NCI-H446 (cell line): ENCODE measurements at places on chromosomes 5 and 9.

- DNase-seq = no peak
Observed at GRCh38 chr5:110590187-110590586, 136.3 kb downstream of the TMEM232 start.

GRCh38 chr5:83718195-83718825 is 2.3 kb downstream of the HAPLN1 start:
- DNase-seq = peak; percentile 86

DNA sequence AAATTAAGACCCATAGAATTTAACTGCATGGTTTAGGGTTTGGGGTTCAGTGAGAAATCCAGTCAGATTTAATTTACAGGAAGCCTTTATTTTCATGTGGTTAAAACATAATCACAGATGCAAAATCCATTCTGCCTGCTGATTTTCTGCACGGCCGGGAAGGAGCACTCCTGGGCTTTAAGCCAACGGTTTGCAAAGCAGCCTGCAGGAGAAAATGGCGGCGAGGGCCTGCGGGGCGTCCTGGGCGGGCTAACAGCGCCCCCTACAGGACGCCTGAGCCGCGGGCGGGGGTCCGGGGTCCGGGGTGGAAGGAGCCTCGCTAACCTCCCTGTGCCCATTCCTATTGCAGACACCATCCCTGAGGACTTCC is 47.6 kb downstream of the THBS4 start:
- DNase-seq = peak; percentile 69

DNA sequence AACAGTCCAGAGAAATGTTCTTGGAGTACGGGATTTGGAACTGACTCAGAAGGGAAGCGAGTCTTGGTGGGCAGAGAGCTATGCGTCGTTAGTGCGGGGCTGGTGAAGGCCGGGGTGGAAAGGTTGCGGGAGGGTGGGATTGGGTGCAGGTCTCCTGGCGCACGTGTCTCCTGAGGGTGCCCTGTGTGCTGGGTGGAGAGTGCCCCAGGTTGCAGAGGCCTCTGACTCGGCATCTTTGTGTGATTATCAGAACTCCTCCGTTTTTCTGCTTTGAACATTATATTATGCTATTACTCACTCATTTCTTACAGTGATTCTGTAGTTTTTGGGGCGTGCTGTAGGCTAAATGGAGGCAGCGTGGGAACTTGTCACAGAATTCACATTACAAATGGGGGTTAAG is 11.4 kb downstream of the CEP72 start:
- no peak for DNase-seq

- DNase-seq = no peak
Observed at GRCh38 chr9:28264368-28264767, 691.1 kb upstream of the C9orf72 start.

GRCh38 chr9:90803860-90804593 is 2.4 kb downstream of the SYK start:
- DNase-seq = no peak

- DNase-seq = no peak
Observed at GRCh38 chr9:129783516-129784361, 19.2 kb upstream of the TOR1B start.

- DNase-seq = no peak
Observed at GRCh38 chr5:14937254-14937653, 65.7 kb upstream of the ANKH start.

DNA sequence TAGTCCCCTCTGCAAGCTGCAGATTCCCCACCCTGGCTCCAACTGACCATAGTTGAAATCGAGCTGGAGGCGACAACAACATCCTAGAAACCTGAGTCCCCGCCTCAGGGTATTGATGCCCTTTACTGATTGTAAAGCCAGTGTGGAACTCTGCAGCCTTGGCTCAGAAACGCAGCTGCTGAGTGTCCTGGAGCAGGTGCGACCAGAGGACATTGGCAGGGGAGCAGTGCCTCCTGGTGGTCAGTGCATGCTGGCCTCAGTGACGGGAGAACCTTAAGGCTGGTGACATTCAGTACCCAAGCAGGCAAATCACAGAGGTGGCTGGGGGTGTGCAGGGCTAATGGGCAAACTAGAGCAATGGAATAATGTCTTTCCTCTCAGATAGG is 20.4 kb upstream of the ZNF354B start:
- no peak for DNase-seq

GRCh38 chr9:98226516-98226915 is 28.9 kb downstream of the TBC1D2 start:
- DNase-seq = no peak

DNA sequence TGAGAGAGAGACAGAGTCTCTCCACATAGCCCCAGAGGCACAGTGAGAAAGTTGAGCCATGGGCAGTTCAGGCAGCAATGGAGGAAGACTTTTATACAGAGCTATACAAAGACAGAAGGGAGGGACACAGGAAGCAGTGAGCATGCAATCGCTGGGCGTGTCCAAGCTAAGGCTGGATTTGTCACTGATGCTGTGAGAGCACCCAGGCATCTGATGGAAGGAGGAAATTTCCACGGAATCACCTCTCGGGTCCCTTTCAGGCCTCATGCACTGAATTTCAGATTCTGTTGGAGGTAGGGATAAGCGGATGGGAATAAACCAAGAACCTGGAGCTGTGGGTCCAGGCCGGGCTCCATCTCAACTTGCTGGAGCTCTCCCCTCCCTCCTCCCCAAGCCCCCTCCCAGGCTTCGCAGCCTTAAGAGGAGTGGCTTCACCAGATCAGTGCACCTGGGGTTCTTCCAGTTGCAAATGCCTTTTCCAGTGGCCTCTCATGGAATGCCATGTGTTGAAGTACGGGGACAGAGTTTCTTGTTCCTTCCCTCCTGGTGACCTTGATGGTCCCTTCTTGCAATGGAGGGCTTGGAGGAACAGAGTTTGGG is 114.8 kb upstream of the ALDH1B1 start:
- no peak for DNase-seq

DNA sequence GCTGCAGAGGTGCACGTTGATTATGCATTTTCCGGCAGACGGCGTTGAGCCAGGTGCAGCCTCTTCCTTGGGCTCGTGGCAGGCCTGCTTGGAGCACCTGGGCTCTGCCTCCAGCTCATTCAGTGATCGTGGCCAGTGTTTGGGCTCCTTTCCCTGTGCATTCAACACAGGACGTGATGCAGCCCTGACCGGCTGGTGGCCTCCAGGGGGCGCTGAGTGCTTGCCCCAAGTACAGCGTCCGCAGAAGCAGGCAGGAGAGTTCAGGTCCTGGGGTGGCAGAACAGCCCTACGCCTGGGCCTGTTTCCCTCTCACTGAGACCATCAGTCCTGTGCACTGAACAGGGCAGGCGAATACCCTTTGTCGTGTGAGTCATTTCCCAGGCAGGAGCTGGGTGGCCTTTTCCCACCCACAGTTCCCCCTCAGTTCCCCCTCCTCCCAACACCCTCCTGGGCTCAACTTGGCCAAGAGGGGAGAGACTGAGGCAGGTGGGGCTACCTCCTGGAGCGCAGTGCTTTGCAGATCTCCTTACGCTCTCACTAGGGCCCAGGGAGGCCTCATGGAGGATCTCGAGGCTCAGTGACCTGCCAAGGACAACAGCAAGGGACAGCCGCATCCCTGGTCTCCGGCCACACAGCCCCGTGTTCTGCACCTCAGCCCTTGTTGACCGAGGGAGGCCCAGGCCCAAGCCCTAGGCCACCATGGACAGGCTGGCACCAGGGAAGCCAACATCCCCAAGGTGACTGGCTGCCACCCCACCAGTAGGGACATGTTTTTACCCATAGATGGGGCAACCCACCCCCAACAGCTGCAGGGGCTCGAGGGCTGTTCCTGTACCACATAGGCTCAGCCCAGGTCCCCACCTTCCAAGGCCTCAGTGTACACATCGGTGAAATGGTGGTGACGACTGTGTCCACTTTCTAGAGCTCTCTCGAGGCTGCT is 52.9 kb downstream of the LRSAM1 start:
- DNase-seq = peak; percentile 64

DNA sequence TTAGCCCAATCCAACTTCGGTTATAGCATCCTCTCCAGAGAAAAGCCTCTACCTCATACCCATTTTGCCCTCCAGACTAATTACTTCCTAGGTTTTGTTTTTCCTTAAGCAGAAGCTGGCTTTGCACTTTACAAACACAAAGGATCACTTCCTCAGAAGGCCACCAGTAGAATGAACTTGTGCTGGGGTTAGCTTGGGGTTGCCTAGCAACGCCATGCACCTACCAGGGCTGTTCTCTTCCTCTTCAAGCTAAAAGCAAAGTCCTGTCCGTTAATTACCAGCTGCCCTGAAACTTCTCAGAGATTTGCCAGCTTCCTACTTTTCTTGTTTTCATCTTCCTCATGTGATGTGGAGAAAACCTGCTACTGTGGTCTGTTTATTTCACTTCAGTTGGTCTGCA is 132.0 kb upstream of the WWC1 start:
- no peak for DNase-seq

DNA sequence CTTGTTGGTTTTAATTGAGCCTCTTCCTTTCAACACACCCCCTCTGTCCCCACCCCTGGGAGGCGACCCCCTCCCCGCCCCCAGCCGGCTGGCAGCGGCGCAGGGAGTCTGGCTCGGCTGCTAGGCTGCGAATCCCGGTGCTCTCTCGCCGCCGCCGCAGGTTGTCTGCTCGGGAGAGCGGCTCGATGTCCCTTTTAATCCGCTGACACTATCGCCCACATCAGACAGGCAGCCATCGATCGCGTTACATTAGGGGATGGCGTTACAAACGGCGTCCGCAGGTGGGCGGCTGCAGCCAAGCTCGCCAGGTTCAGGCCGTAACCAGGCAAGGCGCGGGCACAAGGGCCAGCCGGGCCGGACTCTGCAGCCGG is 1.3 kb downstream of the NR2F1-AS1 start:
- peak; percentile 47 for DNase-seq

- no peak for DNase-seq
Observed at GRCh38 chr9:6715755-6716643, 41.8 kb upstream of the KDM4C start.

GRCh38 chr5:157326440-157327005 is 60.6 kb downstream of the CYFIP2 start:
- no peak for DNase-seq

- DNase-seq = no peak
Observed at GRCh38 chr9:18333157-18333556, 140.8 kb upstream of the ADAMTSL1 start.

DNA sequence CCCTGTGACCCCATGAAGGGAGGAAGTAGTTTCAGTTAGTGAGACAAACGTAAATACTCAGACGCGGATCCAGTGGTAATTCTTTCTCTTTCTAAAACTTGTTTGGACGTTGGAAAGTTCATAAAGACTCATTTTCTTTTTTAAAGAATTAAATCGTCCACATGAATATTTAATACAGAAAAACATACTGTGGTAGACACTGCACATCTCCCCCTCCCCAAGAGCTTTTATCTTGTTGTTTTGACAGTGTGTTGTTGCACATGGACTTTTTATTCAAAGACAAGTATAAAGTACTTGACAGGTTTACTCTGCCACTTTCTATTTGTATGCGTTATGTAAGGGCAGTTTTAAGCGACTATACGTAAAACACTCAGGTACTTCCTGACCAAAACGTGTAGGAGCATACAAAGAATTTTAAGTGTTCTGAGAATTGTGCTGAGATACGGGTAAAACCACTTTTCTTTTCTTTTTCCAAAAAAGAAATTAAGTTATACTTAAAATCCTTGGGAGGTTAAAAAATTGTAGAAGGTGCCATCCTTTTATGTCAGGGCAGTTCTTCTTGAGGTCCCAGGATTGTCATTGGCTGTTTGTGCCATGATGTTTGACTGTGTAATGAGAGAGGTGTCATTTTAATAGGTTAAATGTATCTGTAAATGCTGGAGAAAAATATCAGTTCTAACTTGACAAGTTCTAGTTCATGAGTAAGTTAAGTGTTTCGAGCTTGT is 1.3 kb downstream of the NIPBL start:
- peak; percentile 30 for DNase-seq

DNA sequence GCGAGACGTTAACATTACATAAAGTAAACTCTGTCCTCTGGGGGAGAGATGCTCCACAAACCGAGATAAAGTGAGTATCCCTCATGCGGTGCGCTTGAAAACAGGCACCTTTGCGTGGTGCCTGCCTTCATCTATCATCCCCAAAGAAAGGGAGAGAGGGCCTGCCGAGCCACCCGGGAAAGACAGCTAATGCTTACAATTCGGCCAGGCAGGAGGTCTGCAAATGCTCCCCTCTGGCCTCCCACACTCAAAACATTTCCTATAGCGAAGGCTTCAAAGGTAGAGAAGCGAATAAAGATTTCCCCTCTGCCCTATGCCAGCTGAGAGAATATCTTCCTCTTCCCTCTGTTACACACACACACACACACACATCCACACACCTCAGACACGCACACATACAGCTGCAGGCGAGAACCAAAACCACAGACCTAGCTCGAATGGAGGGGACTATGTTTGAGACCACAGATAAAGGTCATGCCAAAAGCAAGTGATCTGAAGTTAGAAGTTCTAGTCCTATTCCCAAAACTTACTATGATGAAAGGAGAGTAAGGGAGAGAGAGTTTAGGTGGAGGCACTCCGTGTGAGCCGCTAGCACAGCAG is 132.8 kb downstream of the CRB2 start:
- no peak for DNase-seq

- no peak for DNase-seq
Observed at GRCh38 chr5:41748631-41749030, 121.6 kb downstream of the OXCT1 start.

- no peak for DNase-seq
Observed at GRCh38 chr5:39892708-39893107, 467.9 kb upstream of the DAB2 start.

DNA sequence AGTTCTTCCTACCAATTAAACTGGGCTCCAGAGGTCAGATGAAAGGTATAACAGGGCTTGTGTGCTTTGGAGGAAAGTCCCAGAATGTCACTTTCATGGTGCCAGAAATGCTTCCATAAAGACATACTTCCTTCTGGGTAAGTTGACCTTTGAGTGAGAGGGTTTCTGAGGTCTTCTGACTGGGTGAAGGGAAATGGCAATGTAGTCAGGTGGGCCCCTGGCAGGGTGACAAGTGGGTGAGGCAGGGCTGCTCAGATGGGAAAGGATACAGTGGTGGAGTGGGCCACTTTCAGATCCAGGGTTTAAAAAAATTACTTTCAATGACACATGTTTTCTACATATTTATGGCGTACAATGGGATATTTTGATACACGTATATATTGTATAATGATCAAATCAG is 136.5 kb upstream of the PITX1 start:
- DNase-seq = no peak

DNA sequence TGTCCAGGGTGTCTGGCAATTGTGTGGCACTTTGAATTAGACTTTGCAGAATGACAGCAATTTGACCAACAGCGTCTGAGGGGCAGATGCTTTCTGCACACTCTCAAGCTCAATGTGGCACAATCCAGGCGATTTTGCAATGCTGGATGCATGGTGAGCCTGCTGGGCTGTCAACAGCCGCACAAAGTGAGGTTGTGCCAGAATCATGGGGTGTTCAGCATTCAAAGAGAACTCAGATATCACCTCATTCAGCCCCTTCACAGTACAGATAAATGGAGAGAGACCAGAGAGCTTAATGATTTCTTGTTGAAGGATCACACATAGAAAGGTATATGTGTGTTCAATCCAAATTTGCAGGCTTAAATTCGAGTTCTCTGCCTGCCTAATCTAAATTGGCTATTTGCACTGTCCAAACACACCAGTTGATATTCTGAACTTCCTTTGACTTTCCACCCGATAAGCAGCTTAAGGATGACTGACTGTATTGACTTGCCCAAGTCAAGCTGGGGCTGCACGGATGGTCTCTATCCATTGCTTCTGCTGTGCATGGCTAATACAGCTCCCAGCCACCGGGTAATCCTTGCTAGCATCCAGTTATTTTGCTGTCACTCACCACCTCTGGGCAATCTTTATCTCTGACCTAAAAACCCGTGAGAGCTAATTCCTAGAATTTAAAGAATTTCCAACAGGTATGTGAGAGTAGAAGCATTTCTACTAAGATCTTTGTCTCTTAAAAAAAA is 157.9 kb upstream of the TAS2R1 start:
- DNase-seq = no peak
